EH (cell line): ENCODE measurements at places on chromosomes 2 and 18.

GRCh38 chr2:225649274-225649673 is 249.8 kb downstream of the NYAP2 start:
- DNase-seq: no peak

- DNase-seq: no peak
These were observed 559.5 kb downstream of the PIK3C3 start for GRCh38 chr18:42514512-42514911.

DNA sequence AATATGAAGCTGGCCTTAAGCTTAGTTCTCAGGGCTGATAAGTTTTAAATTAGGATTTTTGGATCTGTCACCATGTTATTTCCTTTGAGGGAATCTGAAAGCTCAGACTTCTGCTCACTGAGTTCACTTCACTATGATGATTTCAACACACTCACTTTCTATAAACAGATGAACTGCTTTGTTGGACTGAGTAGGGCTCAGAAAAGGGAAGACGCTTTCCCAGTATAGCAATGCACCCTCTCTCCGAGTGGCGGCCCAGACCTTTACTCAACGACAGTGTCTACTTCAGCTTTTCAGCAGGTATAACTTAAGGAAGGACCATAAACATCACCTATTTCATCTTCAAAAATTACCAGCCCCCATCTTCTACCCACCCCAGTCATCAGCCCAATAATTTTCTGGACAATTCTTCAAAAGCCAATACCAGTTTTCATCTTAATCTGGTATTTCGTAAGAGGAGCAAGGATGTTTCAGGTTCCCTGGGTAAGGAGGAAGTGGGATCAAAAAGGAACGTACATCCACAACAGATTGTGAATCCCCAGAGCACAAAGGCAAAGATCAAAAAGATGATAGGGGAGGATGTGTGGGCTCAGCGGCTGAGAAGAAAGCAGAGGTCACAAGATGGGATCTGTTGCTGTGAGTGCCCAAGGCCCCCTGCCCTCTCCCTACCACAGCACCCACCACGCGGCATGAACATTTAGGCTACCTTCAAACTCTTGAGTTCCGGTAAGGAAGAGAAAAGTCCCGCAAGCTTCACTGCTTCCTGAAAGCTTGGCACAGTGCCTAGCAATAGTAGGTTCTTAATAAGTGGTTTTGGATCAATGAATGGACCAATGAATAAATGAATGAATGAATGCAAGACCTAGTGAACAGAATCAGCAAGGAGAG is 41.9 kb downstream of the LPIN2 start:
- no peak for DNase-seq

DNA sequence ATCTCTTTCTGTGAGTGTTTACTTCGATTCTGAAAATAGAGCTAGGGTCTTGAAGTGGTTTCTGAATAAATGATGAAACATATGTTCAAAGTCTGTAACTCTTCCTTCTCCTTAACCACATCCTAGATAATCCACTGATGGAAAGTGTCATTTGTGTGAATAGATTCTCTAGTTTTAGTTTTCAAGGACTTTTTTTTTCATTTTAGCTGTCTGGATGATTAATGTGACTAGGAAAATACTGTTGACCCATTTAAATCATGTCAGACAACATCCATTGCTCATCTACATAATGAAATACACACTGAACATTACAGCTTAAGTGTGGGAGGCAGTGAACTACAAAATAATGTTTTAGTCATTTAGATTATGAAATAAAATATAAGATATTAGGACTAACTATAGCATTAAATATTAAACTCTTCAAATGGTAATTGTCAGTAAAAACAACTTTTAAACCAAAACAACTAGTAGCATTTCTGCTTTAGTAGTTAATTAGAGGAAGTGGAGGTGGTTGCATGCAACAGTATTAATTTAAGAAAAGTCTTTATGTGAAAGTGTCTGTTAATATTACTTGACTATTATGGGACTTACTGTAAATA is 39.1 kb upstream of the DLX1 start:
- peak; percentile 30 for DNase-seq
